Jurkat, Clone E6-1 (cell line): ENCODE measurements at places on chromosomes 4 and X.

- DNase-seq, result no peak
Observed at GRCh38 chr4:150173982-150174398, 95.7 kb downstream of the DCLK2 start.

GRCh38 chr4:123236606-123237005 lies 160.0 kb upstream of the SPRY1 start:
- DNase-seq, result no peak

- DNase-seq, result no peak
Observed at GRCh38 chr4:145812919-145813318, 125.7 kb downstream of the ZNF827 start.

- DNase-seq, result no peak
Observed at GRCh38 chr4:174190832-174191500, 92.5 kb downstream of the FBXO8 start.

DNA sequence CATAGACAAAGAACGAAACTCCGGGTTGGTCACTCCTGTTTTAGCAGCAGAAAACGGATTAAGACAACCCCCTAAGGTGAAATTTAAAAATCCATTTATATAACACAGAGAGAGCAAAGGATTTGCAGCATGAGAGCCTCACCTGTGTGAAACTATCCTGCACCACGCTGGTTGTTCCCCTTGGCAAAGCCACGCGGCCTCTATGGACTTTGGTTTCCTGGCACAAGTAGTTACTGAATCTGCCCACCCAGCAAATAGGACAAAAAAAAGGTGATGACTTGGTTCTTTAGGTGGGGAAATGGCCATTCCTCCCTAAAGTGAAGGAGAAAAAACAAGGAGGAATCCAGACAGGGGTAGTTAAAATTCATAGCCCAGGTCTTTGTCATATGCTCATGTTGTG lies 133.1 kb downstream of the PLS3 start:
- DNase-seq, result no peak

GRCh38 chr4:140082391-140082755 lies 71.6 kb downstream of the MAML3 start:
- no peak for DNase-seq

DNA sequence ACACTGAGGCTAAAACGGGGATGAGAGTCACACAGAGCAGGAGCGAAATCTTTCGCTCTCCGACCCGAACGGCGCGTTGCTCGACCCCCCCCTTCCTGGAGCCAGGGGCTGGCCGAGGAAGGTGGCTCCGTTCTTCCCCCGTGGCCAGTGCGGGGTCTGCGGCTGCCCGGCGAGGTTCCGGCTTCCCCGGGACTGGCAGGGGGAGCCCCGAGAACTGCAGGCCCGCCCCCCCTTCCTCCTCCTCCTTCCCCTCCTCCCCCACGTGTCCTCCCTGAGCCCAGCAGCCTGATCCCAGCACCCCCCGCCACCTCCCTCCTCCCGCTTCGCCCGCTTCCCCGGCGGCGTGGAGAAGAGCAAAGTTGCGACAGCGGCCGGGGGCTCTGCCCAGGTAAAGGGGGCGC lies 2.4 kb upstream of the BCORL1 start:
- DNase-seq, result no peak

DNA sequence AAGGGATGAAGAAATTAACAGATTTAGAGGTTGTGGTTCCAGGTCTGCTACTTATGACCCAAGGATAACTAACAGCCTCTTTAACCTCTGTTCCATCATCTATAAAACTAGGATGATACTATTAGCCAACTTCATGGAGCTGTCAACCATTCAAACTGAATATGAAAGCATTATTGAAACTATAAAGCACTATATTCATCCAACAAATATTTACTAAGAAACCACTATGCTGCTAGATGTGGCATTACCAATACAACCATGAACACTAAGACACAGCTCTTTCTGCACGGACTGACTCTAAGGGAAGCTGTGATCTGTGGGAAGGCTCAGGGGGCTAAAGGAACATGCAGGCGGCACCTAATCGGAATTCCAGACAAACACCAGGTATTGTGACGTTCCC lies 66.0 kb downstream of the APBB2 start:
- no peak for DNase-seq

DNA sequence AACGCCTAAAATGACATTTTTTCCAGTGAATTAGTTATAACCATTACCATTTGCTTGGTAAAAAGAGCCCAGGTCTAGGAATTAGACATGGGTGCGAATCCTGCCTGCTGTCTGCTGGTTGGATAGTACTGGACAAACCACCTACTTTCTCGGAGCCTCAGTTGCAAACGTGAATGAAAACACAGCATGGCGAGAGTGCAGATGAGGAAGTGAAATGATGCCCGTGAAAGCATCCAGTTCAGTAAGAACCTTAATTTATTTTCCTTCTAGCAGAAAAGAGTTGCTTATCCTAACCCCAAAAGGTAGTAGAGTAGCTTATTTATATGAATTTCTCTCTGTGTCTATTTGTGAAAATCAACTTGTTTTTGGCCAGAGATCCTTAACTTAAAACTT lies 171.4 kb upstream of the GALNT7 start:
- no peak for DNase-seq

- DNase-seq, result no peak
Observed at GRCh38 chr4:28772066-28772465, 1911.4 kb downstream of the STIM2 start.

DNA sequence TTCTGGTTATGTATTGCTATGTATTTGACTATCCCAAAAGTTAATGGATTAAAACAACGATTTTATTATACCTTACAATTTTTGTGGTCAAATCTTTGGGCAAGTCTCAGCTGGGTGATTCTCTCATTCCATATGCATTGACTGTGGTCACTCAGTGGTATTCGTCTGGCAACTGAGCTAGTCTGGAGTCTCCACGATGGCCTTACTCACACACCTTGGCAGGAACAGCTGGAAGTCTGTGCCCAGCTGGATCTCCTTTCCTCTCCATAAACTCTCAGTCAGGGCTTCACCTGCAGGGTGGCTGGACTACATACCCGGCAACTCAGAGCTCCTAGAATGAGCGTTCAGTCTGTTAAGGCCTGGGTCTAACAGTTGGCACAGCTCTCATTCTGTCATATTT lies 141.1 kb upstream of the WDFY3 start:
- DNase-seq, result no peak

DNA sequence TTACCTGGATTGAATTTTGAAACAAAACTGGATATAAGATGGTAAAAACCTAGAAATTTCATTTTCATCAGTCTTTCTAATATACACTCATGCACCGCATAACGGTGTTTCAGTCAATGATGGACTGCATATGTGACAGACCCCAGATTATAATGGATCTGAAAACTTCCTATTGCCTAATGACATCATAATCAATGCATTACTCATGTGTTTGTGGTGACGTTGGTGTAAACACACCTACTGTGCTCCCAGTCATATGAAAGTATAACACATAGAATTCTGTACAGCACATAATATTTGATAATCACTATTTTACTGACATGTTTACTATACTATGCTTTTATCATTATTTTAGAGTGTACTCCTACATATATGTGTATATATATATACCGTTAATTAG lies 119.9 kb upstream of the AGA start:
- DNase-seq, result no peak

DNA sequence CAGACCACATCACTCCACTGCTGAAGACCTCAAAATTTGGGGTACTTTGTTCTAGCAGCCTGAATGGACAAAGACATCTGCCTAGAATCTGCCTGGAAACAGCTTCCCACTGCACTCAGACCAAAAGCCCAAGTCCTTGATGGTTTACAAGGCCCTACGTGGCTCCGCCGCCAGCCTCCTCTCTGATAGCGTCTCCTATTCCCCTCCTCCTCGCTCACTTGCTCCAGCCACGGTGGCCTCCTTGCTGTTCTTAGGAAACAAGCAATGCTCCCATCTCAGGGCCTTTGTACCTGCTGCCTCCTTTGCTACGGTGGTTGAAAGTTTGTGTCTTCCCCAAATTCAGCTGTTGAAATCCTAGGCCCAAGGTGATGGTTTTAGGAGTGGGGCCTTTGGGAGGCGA lies 34.7 kb upstream of the SORCS2 start:
- no peak for DNase-seq

- DNase-seq, result peak; percentile 1
Observed at GRCh38 chrX:31178064-31178768, 106.4 kb upstream of the FTHL17 start.

GRCh38 chr4:73869130-73870055 lies at the start of gene CXCL1:
Gene CXCL1 (plus strand): TSS chr4:73869393. CDS start chr4:73869471, 78 bp downstream.
- DNase-seq, result no peak

DNA sequence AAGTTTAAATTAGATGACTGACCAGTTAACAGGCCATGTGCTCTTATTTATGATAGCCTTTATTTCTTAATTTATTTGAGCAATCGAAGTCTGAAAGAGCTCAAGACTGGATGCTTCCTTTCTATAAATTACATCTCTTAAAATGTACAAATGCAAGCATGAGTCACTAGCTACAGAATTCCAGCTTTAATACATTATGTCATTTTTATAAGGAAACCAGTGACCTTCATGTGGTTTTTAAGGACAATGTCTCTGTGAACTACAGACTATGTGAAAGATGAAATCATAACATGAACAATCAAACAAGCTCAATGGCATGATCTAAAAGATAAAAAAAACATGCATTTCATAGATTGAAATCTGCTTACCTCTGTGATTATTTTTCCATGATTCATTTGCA lies 15.4 kb downstream of the HTR2C start:
- DNase-seq, result no peak

GRCh38 chrX:71665747-71666146 lies 1.6 kb upstream of the LOC101059915 start:
- no peak for DNase-seq

DNA sequence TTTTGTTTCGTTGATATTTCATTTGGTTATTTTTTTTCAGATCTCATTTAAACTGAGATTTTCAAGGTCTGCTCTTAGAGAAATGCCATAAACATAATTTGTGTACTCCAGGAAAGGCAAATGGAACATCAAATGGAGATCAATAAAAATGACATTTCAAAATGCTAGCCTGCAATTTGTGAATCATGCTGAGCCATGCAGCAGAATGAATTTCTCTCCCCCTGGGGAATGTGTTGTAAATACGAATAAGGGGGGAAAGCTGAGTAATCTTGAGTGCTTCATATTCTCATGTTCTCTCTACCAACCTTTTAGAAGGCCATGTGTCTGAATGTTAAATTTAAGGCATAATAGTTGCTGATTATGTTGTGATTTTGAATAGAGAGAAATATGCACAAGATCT lies 7.8 kb downstream of the ZCCHC4 start:
- DNase-seq, result no peak

- no peak for DNase-seq
Observed at GRCh38 chr4:1490654-1491327, 84.5 kb upstream of the NKX1-1 start.

DNA sequence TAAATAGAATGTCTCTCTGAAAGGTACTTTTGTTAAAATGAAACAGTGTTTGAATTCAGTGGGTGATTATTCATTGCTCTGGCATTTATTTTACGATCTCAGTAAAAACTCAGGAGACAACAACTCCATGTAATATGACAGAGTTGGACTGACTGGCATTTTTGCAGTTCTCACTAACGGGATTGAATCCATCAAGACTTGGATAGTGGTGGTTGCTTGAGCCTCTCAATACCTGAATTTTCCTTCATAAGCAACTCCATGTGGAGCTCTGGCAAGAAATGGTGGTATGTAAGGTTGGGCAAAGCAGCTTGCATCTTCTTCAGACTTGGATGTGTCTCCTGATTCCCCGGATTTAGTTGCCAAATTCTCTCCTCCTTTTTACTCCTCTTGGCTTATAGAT lies 72.7 kb downstream of the FRMPD4 start:
- DNase-seq, result no peak

DNA sequence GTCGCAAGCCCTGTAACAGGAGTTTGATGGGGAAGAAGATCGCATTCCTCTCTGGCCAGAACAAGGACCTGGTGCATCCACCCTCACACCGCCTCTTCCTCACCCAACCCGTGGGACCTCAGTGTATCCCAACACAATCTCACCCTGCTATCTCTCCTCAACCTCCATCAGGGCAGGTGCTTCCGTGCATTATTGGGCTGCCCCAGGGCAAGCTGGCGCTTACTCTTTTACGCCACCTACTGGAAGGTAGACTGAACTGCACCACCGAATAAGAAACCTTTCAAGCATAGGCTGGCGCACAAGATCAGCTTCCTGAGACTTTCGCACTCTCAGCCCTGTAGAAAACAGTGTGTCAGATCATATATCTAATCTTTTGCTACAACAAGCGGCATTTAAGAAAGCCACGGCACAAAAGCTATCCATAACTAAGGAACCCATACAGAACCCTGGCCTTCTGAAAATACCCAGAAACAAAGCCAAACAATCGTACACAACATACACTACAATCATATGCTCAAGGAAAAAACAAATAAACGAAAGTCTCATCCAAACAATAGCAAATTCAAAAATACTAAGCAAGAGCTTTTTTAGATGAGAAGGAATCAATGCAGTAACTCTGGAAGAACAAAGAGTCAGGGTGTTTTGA lies 209.3 kb downstream of the UGT8 start:
- DNase-seq, result peak; percentile 64

GRCh38 chrX:124931241-124931640 lies 388.4 kb upstream of the TEX13C start:
- DNase-seq, result no peak

GRCh38 chr4:1489639-1489995 lies 83.4 kb upstream of the NKX1-1 start:
- DNase-seq, result no peak

DNA sequence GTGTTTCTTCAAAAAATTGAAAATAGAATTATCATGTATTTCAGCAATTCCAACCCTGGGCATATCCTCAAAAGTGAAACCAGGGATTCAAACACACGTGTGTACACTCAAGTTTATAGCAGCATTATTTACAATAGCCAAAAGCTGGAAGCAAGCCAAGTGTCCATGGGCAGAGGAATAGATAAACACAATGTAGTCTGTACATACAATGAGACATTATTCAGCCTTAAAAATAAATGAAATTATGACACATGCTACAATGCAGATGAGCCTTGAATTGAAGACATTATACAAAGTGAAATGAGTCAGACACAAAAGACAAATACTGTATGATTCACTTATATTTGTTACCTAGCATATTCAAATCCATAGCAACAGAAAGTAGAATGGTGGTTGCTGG lies 853.4 kb downstream of the STIM2 start:
- no peak for DNase-seq

GRCh38 chr4:152942346-152942745 lies 6.2 kb downstream of the FHDC1 start:
- DNase-seq, result no peak

GRCh38 chrX:74835566-74835965 lies 89.7 kb downstream of the NEXMIF start:
- DNase-seq, result peak; percentile 7

DNA sequence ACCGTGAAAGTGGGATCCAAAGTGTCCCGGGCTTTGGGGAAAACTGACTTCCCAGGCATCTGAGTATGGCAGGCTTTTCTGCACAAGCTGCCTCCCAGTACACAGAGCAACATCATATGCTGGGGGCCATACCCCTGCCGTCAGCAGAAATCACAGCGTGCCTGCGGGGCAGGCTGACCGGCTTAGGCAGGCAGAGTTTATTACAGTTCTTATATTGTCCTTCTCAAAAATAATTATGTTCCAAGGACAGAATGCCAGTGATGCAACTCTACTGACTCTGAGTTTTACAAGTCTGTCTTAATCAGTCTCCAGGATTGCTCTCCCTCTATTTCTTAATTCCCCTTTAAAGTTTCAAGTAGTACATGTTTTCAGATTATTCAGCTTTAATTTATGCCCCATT lies 37.0 kb downstream of the IL21 start:
- DNase-seq, result no peak
